ENCODE measurements at places on chromosomes 7 and 10. TPM values are rescaled to one million over a fixed set of nuclear protein-coding genes. Genes with fewer than 3 reads are reported as not detected.

GRCh38 chr10:33681595-33681994 is 347.1 kb upstream of the NRP1 start:
- no peak for ATAC-seq

DNA sequence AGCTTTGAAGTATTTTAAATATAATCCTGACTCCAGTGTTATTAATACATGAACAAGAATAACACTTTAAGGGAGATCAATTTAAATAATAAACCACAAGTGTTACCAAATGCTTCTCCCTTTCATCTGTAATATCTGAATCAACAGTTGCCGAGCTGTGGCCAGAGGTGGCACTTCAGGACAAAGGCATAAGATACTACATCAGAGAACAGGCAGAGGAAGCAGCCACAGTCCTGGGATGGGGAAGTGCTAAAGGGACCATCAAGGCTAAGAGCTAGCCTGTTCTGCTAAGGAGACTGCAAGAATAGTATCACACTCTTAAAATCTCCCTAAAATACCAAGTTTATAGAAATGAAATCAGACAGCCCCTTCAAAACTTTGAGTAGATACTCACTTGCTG is 378.2 kb upstream of the PRKCQ start:
- no peak for ATAC-seq

TFEC gene
- 0.56 TPM for total RNA-seq

DNA sequence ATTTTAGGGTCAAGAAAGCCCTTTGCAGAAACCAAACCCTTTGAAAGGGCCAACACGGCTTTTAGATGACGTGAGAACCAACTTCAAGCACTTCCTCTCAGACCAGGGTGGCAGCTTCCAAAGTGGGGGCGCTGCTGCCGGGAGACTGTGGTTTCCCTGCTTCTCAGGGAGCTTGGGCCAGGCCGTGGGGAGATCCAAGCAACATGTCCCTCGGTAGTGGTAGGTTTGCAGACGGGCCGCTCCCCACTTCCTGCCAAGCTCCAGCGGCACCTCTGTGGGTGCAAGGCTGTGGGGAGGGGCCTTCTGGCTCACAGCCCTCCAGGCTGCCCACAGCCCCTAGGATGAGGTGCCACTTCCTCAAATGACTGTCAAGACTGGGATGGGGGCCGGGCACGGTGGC is 132.4 kb downstream of the FAM53B start:
- ATAC-seq: no peak
